Left ventricle myocardium inferior (tissue), 1 donor: ENCODE measurements at places on chromosomes 16 and 17. TPM values are rescaled to one million over a fixed set of nuclear protein-coding genes. Genes with fewer than 3 reads are reported as not detected.

Gene CCL18
- total RNA-seq = 1.1 TPM

Gene PRR35
- total RNA-seq = not detected

Gene NSRP1
- total RNA-seq = 26.9 TPM

Gene KCNJ16
- total RNA-seq = not detected

DNA sequence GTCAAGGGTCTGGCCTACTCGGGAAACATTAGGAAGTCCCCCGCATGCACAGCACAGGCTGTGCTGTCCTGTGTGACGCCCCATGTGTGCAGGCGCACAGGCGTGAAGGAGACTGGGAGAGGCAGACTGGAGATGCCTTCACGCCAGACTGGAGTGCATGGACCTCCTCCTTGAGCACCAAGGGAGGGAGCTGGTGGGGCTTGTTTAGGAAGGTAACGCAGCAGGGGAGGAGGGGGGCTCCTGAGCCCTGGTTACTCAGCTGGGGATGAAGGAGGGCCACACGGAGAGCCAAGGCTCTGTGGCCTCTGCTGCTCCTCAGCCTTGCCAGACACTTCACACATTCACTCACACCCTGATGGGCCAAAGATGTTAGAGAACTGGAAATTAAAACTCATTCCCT, 7.7 kb downstream of the HSDL1 start:
- H3K4me1 ChIP-seq = peaks cover 37% of the 10 kb centered on the region
- no peak overlapping the region for H3K4me3 ChIP-seq
- no peaks in the 10 kb centered on the region for H3K36me3 ChIP-seq
- H3K27ac ChIP-seq = no peak overlapping the region
- H3K27me3 ChIP-seq = no peaks in the 10 kb centered on the region

GRCh38 chr16:53503991-53504663, 1.1 kb upstream of the AKTIP start:
- H3K4me1 ChIP-seq = peaks cover 55% of the 10 kb centered on the region
- no peaks in the 10 kb centered on the region for H3K27me3 ChIP-seq
- peak overlapping the region; percentile 90 for H3K4me3 ChIP-seq
- peak overlapping the region; percentile 98 for H3K27ac ChIP-seq
- peak; percentile 58 for DNase-seq
- peaks cover 5% of the 10 kb centered on the region for H3K36me3 ChIP-seq

GRCh38 chr17:52242268-52242667, 83.8 kb upstream of the CA10 start:
- H3K27me3 ChIP-seq = no peaks in the 10 kb centered on the region
- no peaks in the 10 kb centered on the region for H3K36me3 ChIP-seq
- no peak overlapping the region for H3K4me3 ChIP-seq
- DNase-seq = no peak

GRCh38 chr16:57639172-57639887, 10.9 kb downstream of the ADGRG1 start:
- H3K27me3 ChIP-seq = peaks cover 8% of the 10 kb centered on the region
- no peaks in the 10 kb centered on the region for H3K36me3 ChIP-seq
- peak overlapping the region; percentile 23 for H3K4me3 ChIP-seq
- peak; percentile 41 for DNase-seq

DNA sequence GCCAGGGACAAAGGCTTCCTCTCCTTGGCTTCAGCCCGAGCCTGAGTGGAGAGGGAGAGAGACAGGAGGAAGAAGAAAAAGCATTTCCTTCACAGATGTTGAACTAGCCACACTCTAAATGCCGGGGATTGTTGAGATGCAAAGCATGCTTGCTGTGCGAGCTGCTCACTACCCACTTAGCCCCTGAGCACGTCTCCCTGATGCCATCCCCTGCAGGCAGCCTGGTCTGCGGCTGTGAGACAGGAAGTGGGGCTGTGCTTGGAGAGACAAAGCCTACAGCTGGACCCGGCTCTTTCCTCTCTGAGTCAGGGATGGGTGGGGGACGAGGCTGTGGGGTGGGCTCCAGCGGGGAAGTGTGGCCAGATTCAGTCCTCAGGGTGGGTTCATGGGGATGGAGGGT, 13.7 kb downstream of the WNT9B start:
- no peaks in the 10 kb centered on the region for H3K4me1 ChIP-seq
- no peak for DNase-seq
- H3K4me3 ChIP-seq = no peak overlapping the region
- H3K27me3 ChIP-seq = peaks cover 62% of the 10 kb centered on the region

GRCh38 chr17:7431231-7431630, 2.6 kb downstream of the SPEM3 start:
- H3K36me3 ChIP-seq = no peaks in the 10 kb centered on the region
- DNase-seq = no peak
- H3K27me3 ChIP-seq = no peaks in the 10 kb centered on the region
- H3K27ac ChIP-seq = no peak overlapping the region

- no peak overlapping the region for H3K4me3 ChIP-seq
- peaks cover 44% of the 10 kb centered on the region for H3K4me1 ChIP-seq
- H3K27ac ChIP-seq = peak overlapping the region; percentile 85
- no peak for DNase-seq
These were observed 18.8 kb upstream of the PLLP start for GRCh38 chr16:57303021-57303909.

DNA sequence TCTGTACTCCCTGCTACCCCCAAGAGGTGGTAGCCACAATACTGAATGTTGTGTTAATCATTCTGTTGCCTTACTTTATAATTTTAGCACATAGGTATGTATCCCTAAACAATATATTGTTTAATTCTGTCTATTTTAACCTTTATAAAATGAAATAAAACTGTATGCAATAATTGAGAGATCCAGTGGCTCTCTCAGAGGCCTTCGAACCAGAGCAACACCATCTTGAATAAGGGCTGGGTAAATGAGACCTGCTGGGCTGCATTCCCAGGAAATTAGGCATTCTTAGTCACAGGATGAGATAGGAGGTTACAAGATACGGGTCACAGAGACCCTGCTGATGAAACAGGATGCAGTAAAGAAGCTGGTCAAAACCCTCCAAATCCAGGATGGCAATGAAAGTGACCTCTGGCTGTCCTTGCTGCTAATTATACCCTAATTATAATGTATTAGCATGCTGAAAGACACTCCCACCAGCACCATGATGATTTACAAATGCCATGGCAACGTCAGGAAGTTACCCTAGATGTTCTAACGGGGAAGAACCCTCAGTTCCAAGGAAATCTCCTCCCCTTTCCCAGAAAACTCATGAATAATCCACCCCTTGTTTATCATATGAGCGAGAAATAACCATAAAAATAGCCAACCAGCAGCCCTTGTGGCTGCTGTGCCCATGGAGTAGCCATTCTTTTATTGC, 2.0 kb upstream of the CANT1 start:
- H3K4me3 ChIP-seq = no peak overlapping the region
- no peaks in the 10 kb centered on the region for H3K36me3 ChIP-seq
- peaks cover 37% of the 10 kb centered on the region for H3K4me1 ChIP-seq
- H3K27me3 ChIP-seq = no peaks in the 10 kb centered on the region
- no peak overlapping the region for H3K27ac ChIP-seq

GRCh38 chr17:38598536-38598935, 7.2 kb downstream of the SRCIN1 start:
- DNase-seq = no peak
- H3K36me3 ChIP-seq = no peaks in the 10 kb centered on the region
- H3K4me3 ChIP-seq = no peak overlapping the region
- H3K27me3 ChIP-seq = peaks cover 95% of the 10 kb centered on the region
- peaks cover 9% of the 10 kb centered on the region for H3K4me1 ChIP-seq

GRCh38 chr16:67943619-67944504, at the start of gene LCAT:
LCAT (minus strand) TSS chr16:67944120; CDS start chr16:67944101, 19 bp downstream.
- H3K27me3 ChIP-seq = no peaks in the 10 kb centered on the region
- no peak within 1 kb of the TSS for H3K4me3 ChIP-seq
- peaks cover 87% of the 10 kb centered on the region for H3K36me3 ChIP-seq
- H3K4me1 ChIP-seq = peaks cover 88% of the 10 kb centered on the region
